ENCODE measurements at places on chromosomes 3 and 15.

GRCh38 chr3:136716629-136717028, 35.5 kb downstream of the STAG1 start:
- no peak for DNase-seq

DNA sequence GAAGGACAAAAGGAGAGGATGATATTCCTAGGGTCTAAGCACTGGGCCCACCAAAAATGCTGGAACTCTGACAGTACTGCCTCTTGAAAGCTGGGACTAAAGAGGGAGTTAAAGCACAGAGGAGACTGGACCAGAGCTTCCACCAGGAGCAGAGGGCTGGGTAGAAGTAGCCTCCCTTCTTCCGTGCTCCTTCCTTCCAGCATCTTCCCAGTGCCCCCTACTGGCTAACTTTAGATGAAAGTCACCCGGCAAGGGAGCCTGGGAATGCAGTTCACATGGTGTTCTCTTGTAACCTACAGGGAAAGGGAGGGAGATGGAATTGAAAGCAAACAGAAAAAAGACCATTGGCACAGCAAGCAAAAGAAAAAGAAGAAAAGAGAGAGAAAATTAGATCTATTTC, 106.1 kb upstream of the COL8A1 start:
- DNase-seq = peak; percentile 20

- DNase-seq = no peak
These were observed 3.5 kb upstream of the MEF2A start for GRCh38 chr15:99562238-99562637.

GRCh38 chr15:73324496-73325170, 44.1 kb downstream of the HCN4 start:
- no peak for DNase-seq

- DNase-seq = no peak
These were observed 312.8 kb downstream of the CLSTN2 start for GRCh38 chr3:140247775-140248174.

GRCh38 chr3:147410526-147411237, 1.5 kb downstream of the ZIC1 start:
- DNase-seq = no peak

- DNase-seq = no peak
These were observed 10.7 kb upstream of the BBX start for GRCh38 chr3:107512108-107512507.

GRCh38 chr3:4334548-4334947, 31.4 kb downstream of the SETMAR start:
- no peak for DNase-seq

GRCh38 chr15:62880278-62880677, 162.3 kb upstream of the TPM1 start:
- no peak for DNase-seq

All from GM13976 (cell line).